ENCODE measurements at places on chromosomes 4 and X. TPM values are rescaled to one million over a fixed set of nuclear protein-coding genes. Genes with fewer than 3 reads are reported as not detected.

GRCh38 chr4:170423137-170423536 is 333.4 kb upstream of the AADAT start:
- no peak for DNase-seq

The EDA2R gene
- 3.9 TPM for total RNA-seq

DNA sequence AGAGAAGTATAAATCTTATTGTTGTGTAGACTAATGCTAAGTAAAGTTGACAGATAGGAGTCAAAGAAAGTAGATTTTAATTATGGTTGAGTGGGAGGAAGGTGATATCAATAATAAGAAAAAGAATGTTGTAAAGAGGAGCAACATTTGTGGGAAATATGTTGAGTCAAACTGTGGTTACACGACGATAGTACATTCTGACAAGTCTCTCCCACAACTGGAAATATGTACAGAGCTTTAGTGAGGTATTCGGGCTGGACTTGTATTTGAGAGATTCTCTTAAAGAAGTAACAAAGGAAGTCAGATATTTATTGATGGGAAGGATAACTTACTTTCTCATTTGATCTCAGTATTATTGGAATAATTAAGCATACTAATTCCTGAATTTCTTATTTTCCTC is 525.3 kb upstream of the MAGEB2 start:
- no peak for DNase-seq

DNA sequence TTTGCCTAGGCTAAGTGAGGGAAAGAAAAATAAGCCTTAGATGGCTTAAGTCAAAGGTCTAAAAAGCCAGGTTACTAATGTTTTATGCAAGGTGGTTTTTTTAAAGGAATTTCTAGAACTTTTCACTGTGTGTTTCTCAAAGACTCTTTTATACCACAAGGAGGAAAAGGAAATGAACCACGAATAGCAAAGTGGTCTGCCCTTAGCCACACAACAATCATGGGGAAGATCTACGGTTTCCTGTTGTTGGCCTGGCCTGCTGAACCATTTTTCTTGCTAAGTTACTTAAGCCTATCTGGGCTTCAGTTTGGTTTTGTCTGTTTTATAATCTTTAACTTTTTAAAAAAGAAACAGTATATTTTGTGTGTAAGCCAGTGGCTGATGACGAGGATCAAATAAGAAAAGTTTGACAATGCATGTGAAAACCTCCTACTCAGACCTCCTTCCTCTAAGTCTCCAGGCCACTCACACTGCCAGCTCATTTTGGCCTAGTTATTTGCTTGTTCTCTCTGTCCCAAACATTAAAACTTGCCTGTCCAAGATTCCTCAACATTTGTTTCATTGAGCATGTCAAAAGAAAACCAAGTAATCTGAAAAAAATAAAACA is 56.7 kb upstream of the COL25A1 start:
- DNase-seq, result no peak

DNA sequence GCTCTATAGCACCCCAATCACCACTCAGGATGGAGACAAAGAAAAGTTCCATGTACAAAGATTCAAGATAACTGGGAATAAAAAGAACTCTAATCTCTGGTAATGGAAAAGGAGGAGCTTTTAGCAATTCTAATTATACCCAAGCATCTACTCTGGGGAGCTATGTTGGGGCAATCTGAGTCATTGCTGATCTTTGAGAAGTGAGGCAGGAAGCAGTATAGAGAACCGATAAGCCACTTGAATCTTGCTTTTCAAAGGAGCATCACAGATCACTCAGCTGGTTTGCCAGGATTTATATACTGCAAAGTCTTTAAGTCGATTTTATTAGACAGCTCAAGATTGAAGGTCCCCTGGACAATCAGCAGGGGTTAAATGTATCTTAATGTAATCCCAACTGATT is 220.0 kb downstream of the ENOX2 start:
- DNase-seq, result no peak

DNA sequence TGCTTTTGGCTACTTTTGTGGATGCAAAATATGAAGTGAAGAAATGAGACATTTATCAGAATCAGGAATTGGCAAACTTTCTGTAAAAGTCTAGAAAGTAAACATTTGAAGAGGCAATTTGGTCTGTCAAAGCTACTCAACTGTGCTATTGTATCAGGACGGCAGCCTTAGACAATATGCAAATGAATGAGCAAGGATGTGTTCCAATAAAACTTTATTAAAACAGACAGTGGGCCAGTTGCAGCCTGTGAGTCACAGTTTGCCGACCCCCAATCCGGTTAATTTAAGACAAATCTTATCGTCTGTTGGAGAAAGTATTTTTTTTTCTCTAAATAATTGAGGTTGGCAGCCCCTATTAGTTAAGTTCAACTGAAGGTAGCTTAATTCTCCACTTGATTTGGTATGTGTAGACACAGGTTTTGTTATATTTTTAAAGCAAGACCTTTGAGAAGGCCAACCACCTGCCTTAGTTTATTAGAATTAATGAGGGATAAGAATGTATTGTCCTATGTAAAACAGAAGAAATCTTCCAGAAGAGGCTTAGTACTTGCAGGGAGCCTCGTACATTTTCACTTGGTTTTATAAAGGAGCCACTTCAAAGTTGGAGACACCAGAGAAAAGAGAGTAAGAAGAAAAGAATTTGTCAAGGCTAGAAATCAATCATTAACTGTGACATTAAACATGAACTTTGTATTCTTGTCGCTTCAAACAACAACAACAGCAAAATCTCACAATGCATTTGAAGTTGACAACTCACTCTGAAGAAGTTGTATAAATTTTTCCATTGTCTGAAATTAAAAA is 81.6 kb upstream of the FAT1 start:
- DNase-seq, result no peak

- no peak for DNase-seq
Measured at GRCh38 chr4:150948710-150949109, 66.4 kb downstream of the LRBA start.

DNA sequence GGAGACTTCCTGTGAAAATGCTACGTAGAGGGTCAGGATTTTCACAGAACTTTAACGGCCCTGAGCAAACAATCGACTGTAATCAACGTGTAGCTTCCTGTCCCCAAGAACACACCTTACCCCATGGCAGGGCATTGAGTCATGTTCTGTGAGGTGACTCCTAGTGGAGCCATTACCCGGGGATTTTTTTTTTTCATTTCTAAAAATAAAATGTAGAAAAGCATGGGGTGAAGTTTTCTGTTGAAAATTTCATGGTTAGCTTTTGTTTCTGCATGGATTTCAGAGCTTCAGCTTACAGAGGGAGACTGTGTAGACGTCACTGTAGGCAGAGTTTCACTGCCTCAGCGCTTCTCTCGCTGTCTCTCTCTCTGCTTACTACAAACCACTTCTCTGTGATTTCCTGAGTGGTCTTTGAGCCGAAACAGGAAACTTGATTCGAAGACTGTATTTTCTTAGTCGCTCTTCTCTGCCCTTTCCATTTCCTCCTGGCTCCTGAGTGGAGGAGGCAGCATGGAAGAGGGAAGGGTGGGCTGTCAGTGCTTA is 111.7 kb downstream of the NFKB1 start:
- DNase-seq, result no peak

The GPR34 gene
- total RNA-seq, result 8.2 TPM

- DNase-seq, result no peak
Measured at GRCh38 chr4:138669479-138670315, 345.9 kb upstream of the NOCT start.

- DNase-seq, result peak; percentile 16
Measured at GRCh38 chr4:92305148-92305877, 1.5 kb downstream of the GRID2 start.

DNA sequence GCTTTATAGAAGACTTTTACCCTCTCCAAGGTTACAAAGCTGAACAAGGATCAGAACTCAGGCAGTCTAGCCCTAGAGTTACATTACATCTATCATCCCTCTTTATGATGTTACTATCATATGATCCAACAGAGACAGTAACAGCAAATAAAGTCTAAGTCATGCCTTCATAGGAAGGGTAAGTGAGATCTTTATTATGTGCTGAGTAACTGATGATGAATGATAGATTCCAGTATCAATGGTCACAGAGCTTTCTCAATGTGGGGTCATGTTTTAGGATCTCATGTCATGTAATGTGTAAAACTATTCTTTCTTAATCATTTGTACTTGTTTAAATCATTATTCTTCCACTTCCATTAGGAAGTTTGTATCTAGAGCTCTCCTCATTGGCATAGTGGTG is 22.8 kb downstream of the ELOVL6 start:
- no peak for DNase-seq

The KIT gene
- total RNA-seq, result 8.7 TPM

The ZNF595 gene
- 83.6 TPM for total RNA-seq

- DNase-seq, result peak; percentile 25
Measured at GRCh38 chr4:25551605-25552004, 104.0 kb upstream of the SLC34A2 start.

DNA sequence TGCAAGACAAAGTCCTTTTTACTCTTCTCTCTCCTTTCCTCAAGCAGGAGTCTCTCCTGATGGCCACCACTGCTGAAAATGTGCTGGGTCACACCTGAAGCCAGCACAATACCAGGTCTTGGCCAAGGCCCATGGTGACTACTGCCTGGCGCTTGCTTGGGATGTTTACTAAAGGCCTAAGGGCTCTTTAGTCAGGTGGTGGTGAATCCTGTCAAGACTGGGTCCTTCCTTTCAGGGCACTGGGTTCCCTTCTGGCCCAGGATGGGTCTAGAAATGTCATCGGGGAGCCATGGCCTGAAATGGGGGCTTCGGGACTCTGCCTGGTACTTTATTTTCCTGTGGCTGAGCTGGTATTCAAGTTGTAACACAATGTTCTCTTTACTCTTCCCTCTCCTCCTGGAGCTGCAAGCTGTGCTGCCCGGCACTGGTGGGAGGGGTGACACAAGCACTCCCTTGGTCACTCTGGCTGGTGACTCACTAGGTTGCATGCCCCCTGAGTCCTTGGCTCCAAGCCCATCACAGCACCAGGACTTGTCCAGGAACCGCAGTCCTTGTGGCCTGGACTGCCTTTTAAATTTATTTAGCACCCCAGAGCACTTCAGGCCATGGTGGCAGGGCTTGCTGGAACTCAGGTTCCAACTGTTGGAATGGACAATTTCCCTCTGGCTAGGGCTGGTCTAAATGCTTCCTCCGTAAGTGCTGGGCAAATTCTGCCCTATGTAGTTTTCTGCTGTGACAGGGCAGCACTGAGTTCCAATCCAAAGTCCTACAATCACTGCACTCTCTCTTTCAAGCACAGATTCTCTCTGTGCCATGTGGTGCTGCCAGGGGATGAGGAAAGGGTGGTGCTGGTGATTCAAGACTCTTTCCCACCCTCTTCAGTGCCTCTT is 11.3 kb downstream of the ARL13A start:
- DNase-seq, result no peak

The IKBKG gene
- total RNA-seq, result 31.7 TPM

DNA sequence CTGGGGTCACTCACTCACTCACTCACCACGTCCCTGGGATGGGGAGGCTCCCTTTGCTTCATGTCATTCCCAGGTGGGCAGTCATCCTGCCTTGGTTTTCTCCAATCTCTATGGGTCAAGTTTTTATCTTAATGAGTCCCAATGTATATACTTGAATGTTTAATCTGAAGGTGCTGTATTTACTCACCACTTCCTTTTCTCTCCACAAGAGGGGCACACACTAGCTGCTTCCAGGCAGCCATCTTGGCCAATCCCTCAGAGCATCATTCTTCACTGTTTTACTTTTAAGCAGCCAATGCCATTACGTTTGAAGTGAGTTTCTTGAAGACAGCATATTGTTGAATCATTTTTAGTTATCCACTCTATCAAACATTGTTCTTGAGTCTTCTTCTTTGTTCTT is 153.4 kb upstream of the ARSJ start:
- no peak for DNase-seq

DNA sequence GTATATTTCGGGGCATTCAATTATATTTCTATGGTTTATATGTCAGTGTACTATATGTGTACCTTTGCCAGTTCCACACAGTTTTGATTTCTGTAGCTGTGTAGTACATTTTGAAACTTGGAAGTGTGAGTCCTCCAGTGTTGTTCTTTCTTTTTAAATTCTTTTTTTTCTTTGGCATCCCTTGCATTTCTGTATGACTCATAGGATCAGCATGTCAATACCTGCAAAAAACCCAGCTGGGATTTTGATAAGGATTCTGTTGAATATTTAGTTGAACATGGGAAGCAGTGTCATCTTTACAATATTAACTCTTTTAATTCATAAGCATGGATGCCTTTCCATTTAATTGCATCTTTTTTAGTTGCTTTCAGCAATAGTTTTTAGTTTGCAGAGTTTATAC is 100.0 kb downstream of the SH3BGRL start:
- DNase-seq, result no peak

The UGT2B11 gene
- total RNA-seq, result not detected

GRCh38 chr4:151184523-151185458 is 85.4 kb downstream of the RPS3A start:
- no peak for DNase-seq

DNA sequence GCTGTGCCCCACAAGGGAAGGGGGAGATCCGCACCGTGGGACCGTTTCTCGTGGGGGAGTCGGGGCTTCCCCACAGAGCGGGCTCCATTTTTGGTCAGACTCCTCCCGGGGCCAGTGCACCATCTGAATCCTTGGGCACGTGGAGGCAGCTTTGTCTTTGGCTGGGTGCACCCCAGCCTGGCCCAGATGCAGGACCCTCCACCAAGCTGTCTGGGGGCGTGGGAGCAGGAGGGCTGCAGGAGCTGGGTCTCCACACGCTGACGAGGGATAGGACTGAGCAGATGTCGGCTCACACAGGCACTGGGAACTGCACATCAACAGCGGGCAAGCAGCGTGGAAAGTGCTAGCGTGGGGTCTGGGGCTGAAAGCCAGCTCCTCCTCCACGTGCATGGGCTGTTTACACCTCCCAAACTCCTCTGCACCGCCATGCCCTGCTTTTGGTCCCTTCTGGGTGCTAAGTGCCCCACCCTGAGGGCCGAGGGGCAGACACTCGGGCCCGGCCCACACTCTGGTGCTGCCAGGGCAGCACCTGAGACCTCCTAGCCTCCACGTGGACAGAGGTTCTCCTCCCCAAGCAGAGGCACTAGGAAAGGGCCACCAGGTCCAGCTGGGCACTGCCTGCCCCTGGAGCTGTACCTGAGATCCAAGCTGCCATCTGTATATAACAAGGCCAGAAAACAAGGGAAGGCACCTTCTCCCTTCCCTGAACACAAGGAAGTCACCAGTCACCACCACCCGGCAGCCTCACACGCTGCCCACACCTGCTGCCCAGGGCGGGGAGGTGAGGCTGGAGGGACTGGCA is 13.8 kb downstream of the DGKQ start:
- no peak for DNase-seq

The IQSEC2 gene
- 38.7 TPM for total RNA-seq

The CLGN gene
- 20.7 TPM for total RNA-seq

The SH3RF1 gene
- 42.9 TPM for total RNA-seq
